Spleen (tissue), 13 donors: ENCODE measurements at places on chromosomes 3 and 15. TPM values are rescaled to one million over a fixed set of nuclear protein-coding genes. Genes with fewer than 3 reads are reported as not detected.

- no peak for DNase-seq
Measured at GRCh38 chr3:38653685-38654537, 4.4 kb upstream of the SCN5A start.

TRAK1 gene
- 58.4 TPM for total RNA-seq

GRCh38 chr15:70083418-70083817, 14.3 kb downstream of the TLE3 start:
- no peak for DNase-seq

GRCh38 chr3:2706144-2706835, 403.9 kb downstream of the IL5RA start:
- DNase-seq = no peak

DNA sequence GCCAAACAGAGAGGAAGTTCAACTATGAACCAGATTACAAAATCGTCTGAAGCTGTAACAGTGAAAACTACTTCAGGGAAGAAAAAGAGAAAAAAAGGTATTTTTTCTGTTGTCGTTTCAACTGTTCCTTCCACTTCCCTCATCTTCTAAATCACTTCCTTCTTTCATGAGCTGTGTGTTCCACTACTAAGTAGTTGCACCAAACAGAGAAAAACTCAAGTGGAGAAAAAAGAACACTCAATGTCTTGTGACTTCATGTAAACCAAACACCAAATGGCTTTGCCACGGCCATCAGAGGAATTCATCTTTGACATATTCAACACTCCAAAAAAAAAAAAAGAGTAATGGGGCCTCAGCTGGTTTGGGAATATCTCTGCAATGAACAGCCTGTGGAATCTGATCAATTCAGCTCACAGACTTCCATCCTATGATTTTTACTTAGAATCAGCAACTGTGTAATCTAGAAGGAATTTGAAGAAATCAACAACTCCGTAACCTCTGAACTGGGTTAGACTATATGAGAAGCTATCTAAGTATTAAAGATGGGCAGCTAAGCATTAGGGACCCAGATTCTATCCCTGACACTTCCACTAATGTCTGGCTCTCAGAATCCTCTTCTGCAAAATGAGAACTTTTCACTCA, 47.5 kb upstream of the RNF7 start:
- no peak for DNase-seq

DNA sequence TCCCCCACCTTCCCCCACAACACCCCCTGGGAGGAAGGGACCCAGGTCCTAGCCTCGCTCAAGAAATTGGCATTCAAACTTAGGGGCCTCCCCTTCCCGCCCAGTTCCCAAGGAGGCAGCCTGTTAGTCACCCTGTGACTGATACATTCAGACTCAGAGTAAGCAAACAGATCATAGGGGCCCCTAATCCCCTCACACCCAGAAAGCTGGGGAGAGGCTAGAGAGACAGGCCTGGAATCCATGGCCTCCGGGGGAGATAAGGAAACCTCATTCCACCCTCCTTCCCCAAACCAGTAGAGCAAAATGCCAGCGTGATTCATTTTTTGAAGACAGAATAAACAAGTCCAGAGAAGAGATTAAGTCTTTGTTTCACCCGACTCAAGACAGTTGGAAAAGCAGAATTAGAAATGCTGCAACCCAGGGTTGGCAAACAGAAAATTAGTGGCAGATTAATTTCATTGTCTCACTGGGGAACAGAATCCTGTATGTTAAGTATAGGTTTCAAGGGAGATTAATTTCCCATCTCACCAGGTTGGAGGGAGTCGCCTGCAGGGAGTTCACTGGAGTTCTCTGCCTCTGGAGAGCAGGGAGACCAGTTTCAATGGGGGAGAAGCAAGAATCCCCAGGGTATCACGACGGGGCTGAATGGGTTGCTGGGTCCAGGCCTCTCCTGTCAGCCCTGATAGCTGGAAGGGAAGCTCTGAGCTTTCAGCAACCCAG, 268.3 kb downstream of the UACA start:
- peak; percentile 51 for DNase-seq

IL20RB gene
- 0.39 TPM for total RNA-seq

DNA sequence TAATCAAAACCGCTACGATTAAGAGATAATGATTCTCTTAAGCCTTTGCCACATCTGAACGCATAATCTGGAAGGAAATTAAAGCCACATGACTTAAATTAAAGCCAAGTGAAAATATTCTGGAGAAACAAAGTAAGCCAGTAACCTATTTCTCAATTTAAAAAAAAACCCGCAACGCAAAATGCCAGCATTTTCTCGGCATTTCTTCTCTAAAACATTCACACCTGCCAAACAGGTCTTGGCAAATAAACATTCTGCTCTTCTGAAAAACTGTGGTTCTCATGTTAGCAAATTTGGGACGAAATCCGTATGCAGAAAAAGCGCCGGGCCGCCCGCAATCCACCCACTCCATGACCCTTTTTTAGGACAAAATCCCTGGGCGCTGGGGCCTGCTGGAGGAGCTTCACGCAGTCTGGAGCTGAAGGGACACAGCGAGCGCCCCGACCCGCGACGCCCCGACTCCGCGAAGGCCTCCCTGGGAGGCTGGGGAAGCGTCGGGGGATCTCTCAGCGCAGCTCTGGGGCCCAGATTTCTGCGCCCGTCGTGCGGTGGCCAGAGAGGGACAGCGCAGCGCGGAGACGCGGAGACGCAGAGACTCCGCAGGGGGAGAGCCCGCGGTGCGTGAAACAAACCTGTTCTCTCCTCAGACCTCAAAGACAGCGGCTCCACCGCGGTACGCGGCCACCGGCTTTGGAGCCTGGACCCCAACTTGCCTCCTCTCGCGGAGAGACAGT, 471 bp downstream of the NKIRAS1 start:
- DNase-seq = no peak

GRCh38 chr3:183577346-183577745, 21.8 kb upstream of the KLHL6 start:
- DNase-seq = no peak

SNX22 gene
- 13.6 TPM for total RNA-seq

ITIH3 gene
- total RNA-seq = 36.5 TPM

- no peak for DNase-seq
Measured at GRCh38 chr15:94236608-94237007, 5.2 kb downstream of the MCTP2 start.

GRCh38 chr3:175457301-175457700, 598.2 kb downstream of the NAALADL2 start:
- DNase-seq = no peak

DNA sequence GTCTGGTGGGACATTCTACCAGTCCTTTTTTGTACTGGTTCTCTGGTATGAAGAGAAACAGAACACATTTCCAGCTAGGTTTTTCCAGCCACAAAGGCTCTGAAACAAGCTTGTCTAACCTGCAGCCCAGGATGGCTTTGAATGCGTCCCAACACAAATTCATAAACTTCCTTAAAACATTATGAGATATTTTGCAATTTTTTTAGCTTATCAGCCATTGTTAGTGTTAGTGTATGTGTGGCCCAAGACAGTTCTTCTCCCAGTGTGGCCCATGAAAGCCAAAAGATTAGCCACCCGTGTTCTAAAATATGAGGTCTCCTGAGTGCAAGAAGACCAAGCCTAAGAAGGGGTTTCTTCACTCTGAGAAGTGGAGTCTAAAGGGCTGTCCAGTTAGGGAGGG, 18.4 kb upstream of the TIMP4 start:
- DNase-seq = no peak

DNA sequence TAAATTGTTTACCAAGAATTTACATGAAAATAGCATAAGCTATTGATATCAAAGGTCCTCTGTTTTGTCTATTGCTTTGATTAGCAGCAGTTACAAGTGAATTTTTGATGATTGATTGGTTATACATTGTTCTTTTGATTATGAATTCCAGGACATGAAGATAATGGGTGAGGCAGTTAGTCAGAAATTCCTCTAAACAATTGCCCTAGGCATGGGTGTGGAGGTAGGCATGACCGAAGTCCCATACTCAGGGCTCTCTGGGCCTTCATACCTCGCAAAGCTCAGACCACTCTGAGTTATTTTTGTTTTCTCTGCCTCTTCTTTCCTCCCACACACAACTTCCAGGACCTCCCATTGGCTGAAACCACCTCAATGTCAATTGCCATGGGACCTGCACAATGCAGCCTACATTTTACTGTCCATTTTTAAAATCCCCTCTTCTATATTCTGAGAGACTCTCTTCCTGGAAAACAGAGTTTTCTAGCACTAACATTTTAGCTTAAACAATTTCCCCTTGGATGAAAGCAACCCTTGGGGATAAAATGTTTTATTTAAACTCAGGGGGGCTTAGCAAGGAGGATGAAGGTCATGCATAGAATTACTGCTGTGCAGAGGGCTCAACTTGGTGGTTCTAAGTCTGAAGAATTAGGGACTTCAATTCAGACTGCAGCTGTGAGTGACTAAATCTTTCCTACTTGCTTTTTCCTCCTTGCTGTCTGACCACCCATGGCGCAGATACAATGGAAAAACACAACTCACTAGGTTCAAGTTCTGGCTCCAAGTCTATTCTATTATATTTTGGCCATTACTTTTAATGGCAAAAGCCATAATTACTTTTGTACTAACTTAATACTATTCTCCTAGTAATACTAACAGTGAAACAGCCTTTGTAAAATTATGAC, 594.8 kb downstream of the NTRK3 start:
- no peak for DNase-seq

ASB14 gene
- total RNA-seq = not detected

PDCD7 gene
- 25.1 TPM for total RNA-seq

DNA sequence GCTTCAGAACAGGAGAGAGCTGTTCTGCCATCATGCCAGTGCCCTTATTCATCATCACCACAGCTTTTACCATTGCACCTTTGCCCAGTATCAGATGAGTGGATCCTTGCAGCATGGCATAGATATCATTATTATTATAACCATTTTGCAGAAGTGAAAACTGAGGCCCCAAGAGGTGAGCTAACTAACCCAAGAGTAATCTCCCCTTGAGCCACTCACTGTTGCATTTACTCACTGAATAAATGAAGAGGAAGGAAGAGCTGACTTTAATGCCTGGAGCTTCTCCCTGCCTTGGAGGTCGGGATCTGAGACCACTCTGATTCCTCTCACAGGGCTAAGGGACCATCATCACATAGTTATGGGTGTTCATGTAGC, 32.0 kb downstream of the HRH1 start:
- no peak for DNase-seq

GRCh38 chr15:63758341-63758740, 75.4 kb downstream of the HERC1 start:
- no peak for DNase-seq

CLDN18 gene
- not detected for total RNA-seq

GRCh38 chr3:196559826-196560225, 8.5 kb downstream of the WDR53 start:
- no peak for DNase-seq

GPR15 gene
- total RNA-seq = 3.1 TPM

- DNase-seq = no peak
Measured at GRCh38 chr15:58165661-58166060, 27.5 kb downstream of the AQP9 start.

GOLGA6L6 gene
- not detected for total RNA-seq

LRTM1 gene
- 4.3 TPM for total RNA-seq

DNA sequence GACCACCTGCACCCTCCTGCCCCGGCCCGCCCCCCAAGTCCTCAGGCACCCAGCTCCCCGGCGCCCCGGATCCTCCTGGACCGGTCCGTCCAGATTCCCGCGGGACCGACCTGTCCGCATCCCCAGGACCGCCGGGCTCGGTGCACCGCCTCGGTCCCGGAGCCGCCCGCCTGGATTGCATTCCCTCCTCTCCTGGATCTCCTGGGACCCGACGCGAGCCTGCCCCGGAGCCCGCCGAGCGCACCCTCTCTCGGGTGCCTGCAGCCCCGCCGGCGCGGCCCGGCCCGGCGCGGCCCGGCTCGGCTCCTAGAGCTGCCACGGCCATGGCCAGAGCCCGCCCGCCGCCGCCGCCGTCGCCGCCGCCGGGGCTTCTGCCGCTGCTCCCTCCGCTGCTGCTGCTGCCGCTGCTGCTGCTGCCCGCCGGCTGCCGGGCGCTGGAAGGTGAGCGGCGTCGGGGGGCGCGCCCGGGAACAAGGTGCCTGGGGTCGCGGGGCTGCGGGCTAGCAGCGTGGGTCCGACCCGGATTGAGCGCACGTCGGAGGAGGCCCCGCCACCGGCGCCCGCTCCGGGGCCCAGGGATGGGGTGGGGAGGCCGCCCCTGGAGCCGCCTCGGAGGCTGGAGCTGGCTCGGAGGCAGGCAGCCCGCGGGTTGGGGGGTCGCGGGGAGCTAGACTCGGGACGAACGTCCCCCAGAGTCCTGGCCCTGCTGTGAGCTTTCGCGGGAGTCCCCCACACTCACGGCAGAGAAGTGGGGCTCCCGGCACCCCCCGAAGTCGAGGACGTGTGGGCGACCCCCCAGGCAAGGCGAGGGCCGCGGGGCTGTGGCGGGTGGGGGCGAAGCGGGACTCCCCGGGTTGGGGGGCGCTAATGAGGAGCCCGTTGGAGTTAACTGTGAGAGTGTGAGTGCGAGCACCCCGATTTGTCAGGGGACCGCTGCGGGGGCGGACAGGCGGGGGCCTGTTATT, 610 bp downstream of the EPHB3 start:
- DNase-seq = peak; percentile 82
